ENCODE measurements at places on chromosomes 2 and 18.

DNA sequence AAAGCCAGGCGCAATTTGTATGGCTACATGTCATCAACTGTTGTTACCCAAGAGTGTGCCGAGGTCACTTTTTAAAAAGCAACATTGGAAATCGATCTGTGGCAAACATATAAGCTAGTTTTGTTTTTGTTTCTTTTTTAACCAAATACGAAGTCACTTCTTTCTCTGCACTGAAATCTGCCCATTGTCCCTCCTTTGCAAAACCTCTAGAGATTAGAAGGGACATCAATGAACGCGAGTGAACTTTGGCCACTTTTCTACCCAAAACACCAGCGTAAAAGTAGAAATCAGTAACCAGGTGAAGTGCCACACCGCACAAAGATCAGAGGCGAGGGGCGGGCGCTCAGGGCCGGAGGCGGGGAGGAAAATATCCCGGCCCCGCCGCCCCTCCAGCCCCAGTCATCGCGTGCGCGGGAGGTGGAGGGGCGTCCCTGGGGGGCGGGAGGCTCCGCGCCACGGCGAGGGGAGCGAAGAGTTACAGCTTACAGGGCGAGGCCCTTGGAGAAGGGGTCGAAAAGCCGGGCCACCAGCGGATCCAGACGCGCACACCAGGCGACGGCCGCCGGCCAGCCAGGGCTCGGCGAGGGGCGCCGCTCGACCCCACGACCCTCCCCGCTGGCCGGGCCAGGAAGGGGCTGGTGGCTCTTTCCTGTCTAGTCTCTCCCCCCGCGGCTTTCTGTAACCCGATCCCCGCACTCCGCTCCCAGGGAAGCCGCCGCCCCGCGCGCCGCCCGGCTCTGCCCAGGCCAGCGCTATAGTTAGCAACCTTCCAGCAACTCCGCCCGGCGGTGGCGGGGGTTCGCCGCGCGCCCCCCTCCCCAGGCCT, 993 bp downstream of the RBMS1 start:
- no peak for DNase-seq

DNA sequence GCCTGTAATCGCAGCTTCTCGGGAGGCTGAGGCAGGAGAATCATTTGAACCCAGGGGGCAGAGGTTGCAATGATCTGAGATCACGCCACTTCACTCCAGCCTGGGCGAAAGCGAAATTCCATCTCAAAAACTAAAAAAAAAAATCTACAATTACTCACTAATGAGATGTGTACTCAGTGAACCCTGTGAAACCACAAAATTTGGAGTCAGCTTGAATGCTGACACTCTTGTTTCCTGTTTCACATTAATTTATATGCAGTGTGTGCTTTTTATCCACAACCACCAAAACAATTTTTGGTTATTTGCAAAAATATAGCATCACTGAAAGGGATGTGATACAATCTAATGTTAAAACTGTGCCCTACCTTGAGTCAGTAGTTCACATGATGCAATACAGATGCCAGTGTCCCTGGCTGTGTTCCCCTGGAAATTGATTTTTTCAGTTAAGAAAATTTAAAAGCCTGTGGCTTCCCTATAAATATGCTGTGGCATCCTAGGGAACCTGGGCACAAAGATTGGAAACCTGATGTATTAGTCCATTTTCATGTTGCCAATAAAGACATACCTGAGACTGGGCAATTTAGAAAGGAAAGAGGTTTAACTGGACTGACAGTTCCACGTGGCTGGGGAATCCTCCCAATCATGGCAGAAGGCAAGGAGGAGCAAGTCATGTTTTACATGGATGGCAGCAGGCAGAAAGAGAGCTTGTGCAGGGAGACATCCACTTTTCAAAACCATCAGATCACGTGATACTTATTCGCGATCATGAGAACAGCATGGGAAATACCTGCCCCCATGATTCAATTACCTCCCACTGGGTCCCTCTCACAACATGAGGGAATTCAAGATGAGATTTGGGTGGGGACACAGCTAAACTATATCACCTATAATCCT, 337.5 kb upstream of the NT5C1B start:
- no peak for DNase-seq

GRCh38 chr2:218095853-218096252, 26.8 kb downstream of the RUFY4 start:
- no peak for DNase-seq

GRCh38 chr2:45068571-45069140, 59.4 kb upstream of the SIX2 start:
- no peak for DNase-seq

- no peak for DNase-seq
Observed at GRCh38 chr18:9628984-9629383, 14.6 kb upstream of the PPP4R1 start.

DNA sequence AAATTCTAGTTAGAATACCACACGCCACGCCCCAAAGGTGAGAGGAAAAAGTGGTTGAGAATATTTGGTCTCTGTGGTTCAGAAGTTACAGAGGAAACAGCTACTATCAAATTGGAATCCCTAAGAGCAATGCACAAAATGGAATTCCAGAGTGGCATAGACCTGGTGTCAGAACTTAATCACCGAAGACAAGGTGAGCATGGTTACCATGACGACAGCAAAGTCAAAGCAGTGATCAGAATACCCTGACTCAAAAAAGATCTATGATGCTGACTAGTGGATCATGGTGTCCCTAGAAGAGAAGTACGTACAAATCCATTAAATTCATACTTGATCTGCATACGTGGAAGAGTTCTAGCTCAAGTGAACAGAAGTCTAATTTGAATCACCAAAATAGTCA, 14.5 kb downstream of the LRRTM4 start:
- no peak for DNase-seq

- peak; percentile 21 for DNase-seq
Observed at GRCh38 chr2:15527074-15527739, 33.9 kb downstream of the NBAS start.

- no peak for DNase-seq
Observed at GRCh38 chr2:153068915-153069314, 350.5 kb downstream of the ARL6IP6 start.
